ENCODE measurements at places on chromosomes 6 and 20.

GRCh38 chr6:145839653-145840052, 25.1 kb upstream of the FBXO30 start:
- DNase-seq, result no peak

DNA sequence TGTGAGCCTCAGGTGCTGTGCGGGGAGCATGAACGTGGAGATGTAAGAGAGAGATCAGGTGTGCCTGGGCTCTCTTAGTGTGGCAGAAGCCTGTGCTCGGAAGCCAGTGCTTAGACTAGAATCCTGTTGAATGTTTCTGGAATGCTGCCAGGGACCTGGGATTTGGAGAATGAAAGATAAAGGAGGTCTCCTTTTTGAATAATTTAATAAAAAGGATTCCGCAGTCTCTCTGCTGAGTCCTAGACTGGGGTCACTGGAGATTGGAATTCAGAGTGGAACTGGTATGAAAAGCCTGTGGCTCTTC, 18.8 kb upstream of the EFCAB8 start:
- DNase-seq, result no peak

DNA sequence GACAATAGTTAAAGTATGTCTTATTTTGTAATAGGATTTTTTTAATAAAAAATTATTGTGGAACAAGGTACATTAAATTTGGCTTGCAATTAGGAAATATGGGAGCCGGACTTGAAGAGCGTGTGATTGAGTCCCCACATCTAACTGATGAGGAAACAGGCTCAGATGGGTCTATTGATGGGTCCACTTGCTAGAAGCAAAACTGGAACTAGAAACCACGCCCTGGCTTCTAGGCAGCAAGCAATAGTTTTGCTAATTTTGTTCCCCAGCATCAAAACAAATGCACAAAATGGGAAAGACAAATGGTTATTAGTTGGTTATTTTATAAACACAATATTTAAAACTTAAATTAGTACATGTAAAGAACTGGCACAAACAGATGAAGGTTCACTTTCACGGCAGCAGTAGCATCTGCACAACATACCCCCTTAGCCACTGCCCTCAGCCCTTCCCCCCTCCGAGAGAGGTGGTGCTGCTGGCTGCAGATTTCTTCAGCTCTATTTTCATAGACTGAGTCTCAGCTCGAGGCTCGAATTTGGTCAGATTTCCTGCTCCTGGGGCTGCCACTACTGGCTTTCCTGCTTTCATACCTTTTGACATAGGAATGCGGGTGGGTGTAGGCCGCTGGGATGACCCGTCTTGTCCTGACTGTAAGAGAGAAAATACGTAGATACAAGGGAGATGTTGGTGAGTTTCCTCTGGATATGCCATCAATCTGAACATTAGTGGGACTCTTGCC, 23.8 kb upstream of the TMEM30A start:
- DNase-seq, result no peak

DNA sequence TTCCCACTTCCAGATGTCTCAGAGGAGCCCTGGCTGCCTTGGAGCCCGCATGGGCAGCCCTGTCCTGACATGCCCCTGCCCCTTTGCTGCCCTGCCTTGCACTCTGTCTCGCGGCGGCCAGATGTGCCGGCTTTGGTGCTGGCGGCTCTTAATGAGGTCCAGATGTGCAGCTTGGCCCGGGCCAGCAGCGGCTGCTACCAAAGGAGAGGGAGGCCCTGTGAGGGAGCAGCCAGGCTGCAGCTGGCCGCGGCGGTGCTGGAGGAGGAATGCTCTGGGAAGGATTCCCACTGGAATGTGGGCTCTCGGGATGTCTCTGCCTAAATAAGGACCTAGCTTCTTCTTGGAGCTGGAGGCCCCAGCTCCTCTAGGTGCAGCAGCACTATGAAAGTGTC, 72.4 kb downstream of the FGD2 start:
- DNase-seq, result no peak

- no peak for DNase-seq
These were observed 9.6 kb upstream of the TRIM31 start for GRCh38 chr6:30122515-30122914.

GRCh38 chr20:53856300-53857295, 213.8 kb downstream of the BCAS1 start:
- no peak for DNase-seq

DNA sequence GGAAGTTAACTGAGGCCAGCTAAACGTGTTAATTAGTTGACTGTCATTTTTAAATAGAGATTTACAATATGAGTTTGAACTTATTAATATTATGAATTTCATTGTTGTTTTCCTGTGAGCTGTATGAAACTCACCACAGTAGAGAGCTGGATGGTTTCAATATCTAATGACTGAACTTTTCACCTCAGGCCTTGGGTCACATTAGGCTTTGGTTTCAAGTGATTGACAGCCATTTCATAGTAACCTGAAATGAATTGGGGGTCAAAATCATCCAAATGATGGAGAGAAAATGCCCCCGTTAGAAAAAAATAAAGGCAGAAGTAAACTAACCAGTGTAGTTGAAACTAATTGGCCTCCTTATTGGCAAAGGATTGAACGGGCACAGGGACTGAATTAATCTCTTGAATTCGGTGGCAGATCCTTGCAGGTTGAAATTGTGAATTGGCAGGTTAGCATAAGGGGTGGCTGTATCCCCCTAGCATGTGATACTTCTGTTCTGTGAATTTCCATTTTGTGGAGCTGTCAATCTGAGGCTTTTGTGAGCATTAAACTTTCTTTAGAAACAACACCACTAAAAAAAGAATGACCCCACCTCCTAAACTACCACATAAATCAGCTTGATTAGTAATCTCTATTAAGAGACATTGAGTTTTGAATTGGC, 155.1 kb upstream of the MMS22L start:
- DNase-seq, result no peak

DNA sequence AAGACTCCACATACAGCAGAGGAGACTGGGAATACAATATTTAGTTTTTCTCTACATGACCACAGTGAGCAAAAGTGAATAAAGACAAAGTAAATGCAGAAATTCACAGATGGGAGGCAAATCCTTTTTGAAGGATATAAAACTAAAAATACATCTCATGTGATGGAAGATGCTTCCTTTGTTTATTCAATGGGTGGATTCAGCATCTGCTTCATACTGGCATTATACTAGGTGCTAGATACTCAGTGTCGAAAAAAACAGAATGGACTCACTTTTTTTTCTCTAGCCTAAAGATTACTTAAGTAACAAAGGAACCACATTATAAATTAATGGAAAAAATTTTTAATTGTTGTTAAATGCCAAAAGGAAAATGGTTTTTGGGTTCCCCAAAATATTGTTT, 216.2 kb downstream of the TRDN start:
- DNase-seq, result no peak

- DNase-seq, result no peak
These were observed 21.8 kb downstream of the HMGCLL1 start for GRCh38 chr6:55557146-55557545.

DNA sequence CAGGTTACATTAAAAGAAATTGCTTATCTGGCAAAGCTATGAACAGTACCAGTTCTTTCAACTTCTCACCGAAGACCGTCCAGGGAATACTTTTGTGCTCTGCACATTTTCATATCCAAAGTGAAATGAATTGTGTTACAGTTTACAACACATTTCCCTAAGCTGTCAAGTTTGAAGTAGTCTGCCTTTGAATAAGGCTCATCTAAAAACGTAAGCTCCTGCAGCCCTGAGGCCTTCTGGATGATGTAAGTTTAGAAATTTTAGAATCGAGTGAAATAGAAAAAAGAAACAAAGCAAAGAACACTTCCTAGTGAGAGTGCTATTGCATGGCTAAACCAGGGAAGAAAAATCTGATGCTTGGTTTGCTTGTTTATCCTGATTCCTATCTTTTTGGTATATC, 653.8 kb downstream of the MMUT start:
- no peak for DNase-seq

GRCh38 chr6:153125032-153125431, 6.0 kb downstream of the RGS17 start:
- no peak for DNase-seq

- DNase-seq, result no peak
These were observed 860.1 kb downstream of the TFAP2A start for GRCh38 chr6:9554806-9555205.

DNA sequence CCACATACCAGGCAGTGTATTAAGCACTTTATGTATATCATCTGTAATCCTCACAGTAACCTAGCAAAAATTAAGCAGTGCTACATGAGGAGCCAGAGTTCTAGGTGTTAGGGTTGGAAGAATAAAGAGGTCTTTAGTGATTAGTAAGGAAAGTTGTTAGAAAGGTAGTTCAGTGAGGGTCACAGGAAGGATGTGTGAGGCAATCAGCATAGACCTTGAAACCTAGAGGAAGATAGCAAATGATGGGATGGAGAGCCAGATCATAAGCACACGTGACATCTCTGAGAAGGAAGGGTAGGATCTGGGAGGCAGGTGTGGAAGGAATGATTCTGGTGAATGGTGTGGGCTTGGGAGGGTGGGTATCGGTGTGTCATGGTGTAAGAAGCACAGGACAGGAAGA, 2.2 kb downstream of the KAT14 start:
- no peak for DNase-seq

DNA sequence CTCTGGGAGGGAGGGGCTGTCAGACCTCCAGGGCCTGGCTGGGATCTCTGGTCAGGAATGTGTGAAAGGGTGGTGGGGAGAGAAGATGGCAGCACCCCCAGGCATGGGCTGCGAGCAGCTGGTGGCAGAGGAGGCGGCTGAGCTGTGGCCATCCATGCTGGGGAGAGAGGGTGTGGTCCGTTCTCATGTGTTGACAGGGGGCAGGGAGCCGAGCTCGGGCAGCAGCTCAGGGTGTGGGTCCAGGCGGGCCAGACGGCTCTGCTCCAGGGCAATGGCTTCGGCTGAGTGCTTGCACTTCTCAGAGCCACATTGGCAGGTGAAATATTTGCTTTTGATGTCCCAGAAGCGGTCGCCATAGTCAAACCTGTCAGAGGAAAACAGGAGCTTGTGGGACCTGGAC, 1.1 kb upstream of the SLC44A4 start:
- DNase-seq, result no peak

DNA sequence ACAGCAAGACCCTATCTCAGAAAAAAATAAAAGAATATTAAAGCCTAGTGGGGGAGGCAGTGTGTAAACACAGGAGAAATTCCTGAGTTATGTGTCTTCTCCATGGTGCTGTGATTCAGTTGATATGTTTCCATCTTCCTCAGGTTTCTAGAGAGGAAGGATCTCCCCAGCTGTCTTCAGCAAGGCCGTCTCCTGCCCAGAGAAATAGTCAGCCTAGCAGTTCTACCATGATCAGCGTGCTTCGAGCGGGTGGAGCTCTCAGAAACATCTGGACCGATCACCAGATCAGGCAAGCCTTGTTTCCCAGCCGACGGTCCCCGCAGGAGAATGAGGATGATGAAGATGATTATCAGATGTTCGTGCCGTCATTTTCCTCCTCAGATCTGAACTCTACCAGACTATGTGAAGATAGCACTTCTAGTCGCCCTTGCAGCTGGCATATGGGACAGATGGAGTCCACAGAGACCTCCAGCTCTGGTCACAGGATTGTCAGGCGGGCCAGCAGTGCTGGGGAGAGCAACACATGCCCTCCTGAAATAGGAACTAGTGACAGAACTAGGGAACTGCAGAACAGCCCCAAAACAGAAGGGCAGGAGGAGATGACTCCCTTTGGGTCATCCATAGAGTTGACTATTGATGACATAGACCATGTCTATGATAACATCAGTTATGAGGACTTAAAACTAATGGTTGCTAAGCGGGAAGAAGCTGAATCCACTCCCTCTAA, 34.9 kb upstream of the MTHFD1L start:
- DNase-seq, result no peak

DNA sequence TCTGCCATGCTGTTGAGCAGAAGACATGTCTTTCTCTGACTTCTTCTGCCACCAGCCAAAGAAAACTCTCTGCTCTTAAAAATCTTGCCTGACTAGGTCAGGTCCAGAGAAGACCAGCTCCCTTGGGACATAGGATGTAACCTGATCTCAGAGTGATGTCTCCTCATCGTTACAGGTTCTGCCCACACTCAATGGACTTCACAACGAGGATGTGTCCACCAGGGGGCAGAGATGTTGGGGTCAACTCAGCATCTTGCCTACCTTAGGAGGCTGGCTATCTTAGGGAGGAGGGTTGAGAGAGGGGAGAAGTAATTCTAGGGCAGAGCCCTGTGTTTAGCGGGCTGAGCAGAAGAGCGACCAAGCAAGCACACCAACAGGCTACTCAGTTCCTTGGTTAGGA, 207.6 kb upstream of the CDH4 start:
- no peak for DNase-seq

- no peak for DNase-seq
These were observed 759.8 kb upstream of the CITED2 start for GRCh38 chr6:140134224-140134623.

DNA sequence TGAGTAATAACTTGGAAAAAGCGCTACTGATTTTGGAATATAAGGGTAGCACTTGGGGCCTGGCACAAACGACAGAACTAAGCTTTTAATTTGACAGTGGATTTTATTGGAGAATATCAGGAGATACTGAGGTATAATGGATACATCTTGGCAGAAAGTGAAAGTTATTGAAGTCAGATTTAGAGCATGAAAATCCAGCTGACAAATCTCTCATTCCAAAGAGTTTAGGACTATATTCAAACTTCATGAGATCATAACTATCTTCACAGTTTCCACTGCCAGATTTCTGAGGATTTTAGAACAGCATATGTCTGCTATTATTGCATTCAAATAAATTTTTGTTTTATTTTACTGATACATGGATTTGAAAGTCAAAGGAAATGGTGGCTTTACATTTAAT, 132.3 kb upstream of the THEMIS start:
- no peak for DNase-seq

DNA sequence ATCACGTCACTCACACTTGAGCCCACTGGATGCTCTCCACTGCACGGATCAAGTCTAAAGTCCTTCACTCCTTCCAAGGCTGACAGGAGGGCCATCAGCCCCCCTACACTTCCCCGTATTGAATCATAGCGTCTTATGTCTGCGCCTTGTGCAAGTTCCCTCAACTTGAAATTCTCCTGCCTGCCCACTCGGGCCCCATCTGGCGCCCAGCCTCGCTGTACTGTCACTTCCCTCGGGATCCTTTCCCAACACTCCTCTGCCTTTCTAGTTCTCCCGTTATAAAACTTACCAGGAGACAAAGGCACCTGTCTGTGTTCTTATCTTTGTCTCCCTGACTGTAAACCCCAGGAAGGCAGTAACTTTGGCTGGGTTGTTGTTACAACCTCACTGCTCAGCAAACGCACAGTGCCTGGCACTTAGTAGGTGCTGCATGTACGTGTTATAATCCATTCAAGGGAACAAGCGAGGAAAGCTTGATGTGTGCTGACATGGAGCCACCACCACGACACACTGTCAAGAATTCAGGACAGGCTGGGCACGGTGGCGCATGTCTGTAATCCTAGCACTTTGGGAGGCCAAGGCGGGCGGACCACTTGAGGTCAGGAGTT, 33.8 kb upstream of the ZFAND3 start:
- no peak for DNase-seq

- DNase-seq, result no peak
These were observed 169.0 kb upstream of the SCGN start for GRCh38 chr6:25482996-25483395.

DNA sequence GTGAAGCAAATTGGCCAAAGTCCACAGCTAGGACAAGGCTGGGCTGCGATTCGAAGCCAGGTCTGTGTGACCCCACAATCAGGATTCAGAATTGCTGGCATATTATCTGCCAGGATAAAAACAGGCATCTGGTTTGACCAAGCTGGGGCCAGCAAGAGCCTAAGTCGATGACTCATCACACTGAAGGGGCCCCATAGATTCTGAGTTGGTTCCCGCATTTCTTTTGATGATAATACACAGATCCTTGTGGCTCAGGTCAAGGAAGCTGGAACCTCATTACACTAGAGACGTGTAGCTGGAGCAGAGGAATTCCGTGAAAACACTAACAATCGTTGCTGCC, 6.5 kb downstream of the KCNB1 start:
- no peak for DNase-seq

- DNase-seq, result no peak
These were observed 39.4 kb upstream of the MRPS10 start for GRCh38 chr6:42257063-42257462.

All from GM12878 (cell line).